Hematopoietic multipotent progenitor cell treated with erythropoietin and hydrocortisone succinate and interleukin-3 and kit ligand, for 8 days (in vitro differentiated cells): ENCODE measurements at places on chromosomes 16 and 17.
A peak's percentile ranks its signal among the peaks of the same experiment; 100 is the strongest.

DNA sequence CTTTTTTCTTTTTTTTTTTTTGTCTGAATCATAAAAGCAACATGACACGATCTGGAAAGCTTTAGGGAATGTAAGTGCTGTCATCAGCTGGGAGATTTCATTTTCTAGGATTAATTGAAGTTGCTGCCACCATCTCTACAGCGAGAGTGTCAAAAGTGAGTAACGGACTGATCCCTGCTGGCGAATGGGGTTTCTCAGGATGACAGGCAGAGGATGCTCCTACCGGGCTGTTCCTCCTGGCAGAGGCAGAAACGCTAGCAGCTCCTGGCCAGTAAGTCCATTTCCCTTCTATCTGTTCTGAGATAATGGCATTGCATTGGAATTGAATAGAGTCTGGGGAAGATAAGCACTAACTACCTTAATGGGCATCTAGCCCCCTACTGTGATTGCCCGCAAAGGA, 80.5 kb upstream of the KIFC3 start:
- no peak for DNase-seq

DNA sequence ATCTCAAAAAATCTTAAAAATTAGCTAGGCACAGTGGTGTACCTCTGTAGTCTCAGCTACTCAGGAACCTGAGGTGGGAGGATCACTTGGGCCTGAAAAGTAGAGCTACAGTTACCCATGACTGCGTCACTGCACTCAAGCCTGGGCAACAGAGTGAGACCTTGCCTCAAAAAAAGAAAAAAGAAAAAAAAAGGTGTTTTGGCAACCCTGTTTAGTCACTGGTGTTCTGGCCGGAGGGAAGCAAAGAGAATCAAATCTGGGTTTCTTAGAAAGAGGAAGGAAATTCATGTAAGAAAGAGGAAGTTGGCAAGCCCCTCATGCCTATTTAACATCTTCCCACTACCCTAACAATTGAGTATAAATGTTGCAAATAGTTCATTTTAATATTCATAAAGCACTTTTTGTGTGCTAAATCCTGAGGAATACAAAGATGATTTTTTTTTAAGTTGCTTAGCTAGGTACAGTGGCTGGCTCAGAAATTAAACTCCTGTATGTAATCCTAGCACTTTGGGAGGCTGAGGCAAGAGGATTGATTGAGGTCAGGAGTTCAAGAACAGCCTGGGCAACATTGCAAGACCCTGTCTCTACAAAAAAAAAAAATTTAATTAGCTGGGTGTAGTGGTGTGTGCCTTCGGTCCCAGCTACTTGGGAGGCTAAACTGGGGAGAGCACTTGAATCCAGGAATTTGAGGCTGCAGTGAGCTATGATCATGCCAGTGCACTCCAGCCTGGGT, 6.5 kb upstream of the USP32 start:
- peak; percentile 46 for DNase-seq

DNA sequence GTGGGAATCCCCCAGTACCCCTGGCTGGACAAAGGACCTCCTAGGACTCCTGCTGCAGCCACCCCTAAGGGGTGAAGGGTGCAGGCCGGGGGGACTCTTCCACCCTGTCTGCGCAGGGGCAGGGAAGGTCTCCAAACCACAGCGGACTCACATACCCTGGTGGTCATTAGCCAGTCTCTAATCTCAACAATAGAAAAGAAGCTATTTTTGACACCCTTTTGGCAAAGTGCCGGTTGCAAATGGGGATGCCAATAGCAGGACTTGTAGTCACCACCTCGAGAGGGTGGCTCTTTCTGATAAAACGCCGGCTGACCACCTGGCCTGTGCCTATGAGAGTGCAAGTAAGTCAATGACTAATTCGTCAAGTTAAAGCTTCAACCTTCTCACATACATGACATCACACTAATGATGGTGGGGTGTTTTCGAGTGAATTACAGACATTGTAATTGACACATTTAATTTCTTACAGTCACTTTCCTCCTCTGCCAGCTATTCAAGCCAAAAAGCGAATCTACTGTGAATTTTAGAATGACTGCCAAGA, 23.1 kb upstream of the DNAH17 start:
- no peak for DNase-seq

GRCh38 chr17:58136669-58137279, 11.4 kb upstream of the OR4D1 start:
- no peak for DNase-seq
